GM10248 (cell line): ENCODE measurements at places on chromosomes 2 and 18.

DNA sequence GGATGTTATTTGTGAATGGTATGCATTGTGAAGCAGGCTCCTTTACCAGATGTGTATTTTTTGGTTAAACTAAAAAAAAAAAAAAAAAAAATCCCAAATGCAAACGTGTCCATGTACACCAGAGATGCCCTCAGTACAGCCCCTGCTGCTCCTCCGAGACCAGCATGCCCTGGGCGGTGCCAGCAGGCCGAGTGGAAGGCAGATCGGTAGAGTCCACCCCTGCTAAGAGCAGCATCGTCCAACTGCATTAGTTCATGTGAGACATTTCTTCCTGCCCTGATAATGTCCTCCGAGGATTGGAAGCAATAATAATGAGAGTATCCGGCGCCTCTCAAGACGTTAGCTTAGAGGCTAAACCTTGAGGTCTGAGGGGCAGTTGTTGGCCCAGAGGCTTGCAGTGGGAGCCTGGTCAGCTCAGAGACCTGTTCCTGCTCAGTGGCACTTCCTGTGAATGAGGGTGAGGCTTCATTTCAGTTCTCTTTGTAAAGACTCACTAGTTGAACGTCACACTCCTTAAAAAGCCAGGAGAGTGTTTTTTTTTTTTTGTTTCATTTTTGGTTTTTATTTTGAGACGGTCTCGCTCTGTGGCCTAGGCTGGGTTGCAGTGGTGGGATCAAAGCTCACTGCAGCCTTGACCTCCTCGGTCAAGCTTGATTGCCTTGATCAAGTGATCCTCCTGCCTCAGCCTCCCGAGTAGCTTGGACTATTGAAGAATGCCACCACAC is 5.6 kb downstream of the SLC66A3 start:
- peak; percentile 62 for DNase-seq

DNA sequence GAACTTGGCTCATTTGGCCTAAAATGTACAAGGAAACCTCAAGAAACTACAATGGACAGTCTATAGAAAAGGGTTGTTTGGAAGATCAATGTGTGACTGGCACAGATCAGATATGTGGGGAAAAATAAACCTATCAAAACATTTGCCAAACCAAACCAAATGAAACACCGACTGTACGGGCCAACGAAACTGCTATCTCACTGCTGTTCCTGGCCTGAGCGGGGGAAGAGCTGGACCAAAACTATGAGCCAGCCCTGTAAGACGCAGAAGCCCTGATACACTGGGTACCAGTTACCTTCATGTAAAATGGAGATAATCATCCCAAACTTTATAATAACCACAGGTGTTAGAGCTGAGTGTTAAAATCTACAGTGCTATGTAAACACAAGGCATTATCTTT is 11.7 kb downstream of the CDC42EP3 start:
- DNase-seq, result no peak

DNA sequence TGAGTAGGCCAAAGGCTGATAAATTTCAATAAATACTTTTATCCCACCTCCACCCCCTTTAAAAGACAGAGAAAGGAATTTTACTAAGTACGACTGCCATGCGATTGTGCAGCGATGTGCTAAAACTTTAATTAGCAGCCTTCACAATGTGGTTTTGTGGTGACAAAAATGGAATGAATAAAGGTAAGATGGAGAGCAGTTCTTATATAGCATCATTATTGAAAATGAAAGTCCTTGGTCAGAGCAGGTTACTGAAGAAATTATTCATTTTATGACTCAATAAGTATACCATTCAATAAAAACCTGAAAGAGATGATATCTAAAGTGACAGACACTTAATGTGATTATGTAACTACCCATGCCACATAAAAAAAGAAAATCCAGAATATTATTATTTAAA is 33.2 kb upstream of the MTIF2 start:
- DNase-seq, result peak; percentile 34

- DNase-seq, result no peak
Measured at GRCh38 chr2:166179201-166179600, 51.4 kb upstream of the SCN1A start.

DNA sequence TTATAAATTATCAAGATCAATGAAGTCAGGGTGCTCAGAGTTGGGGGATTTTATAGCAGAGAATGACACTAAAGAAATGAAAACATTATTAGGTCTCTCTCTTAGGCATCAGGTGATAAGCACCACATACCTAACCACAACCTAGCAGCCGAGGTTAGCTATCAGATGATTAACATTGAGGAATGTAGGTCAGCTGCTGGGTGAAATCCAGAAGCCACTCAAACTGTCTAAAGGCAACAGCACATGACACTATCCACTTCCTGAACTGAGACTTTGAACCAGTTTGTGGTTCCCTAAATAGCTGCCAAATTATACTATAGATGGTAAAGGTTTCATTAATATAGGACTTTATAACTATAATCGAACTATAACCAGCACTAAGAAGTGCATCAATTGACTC is 4.7 kb downstream of the EPG5 start:
- no peak for DNase-seq

GRCh38 chr18:31697351-31698298 is 13.2 kb upstream of the B4GALT6 start:
- no peak for DNase-seq

DNA sequence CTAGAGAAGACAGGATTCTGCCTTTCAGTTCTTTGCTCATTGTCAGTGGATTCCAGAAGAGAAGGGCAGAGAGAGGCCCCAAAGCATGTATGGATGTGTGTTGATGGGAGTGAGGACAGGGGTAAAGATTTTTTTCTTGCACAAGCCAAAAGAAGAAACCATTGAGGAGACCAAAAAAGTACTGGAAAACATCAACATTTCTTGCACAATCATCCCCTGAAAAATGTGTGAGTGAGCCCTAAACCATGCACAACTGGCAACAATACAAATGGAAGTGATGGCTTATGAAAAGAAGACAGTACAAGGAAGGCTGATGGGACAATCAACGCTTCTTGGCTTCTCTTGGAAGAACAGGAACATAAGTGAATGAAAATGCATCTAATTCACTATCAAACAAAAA is 5.6 kb upstream of the SMAD7 start:
- no peak for DNase-seq

GRCh38 chr18:2912357-2913299 is 65.8 kb downstream of the EMILIN2 start:
- DNase-seq, result no peak

GRCh38 chr2:15506229-15506819 is 54.8 kb downstream of the NBAS start:
- DNase-seq, result no peak

DNA sequence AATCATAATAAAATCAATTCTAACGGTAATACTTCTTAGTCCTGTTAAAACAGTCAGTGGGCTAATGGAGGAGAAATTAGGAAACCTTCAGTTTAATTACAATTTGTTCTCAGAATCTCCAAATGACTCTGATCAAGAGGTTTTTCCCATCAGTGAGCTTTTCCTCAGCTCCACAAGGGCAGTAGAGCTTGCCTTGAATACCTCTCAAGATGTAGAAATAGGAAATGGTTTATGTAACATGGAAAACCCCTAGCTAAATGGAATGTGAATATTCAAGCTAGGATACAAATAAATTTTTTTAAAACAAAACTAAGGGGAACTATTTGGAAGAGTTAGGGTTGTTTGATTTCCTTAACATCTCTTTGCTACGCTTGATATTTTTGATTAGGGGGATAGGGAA is 87.5 kb downstream of the PLEKHM3 start:
- no peak for DNase-seq

GRCh38 chr18:53850902-53851301 is 373.6 kb downstream of the MBD2 start:
- no peak for DNase-seq

DNA sequence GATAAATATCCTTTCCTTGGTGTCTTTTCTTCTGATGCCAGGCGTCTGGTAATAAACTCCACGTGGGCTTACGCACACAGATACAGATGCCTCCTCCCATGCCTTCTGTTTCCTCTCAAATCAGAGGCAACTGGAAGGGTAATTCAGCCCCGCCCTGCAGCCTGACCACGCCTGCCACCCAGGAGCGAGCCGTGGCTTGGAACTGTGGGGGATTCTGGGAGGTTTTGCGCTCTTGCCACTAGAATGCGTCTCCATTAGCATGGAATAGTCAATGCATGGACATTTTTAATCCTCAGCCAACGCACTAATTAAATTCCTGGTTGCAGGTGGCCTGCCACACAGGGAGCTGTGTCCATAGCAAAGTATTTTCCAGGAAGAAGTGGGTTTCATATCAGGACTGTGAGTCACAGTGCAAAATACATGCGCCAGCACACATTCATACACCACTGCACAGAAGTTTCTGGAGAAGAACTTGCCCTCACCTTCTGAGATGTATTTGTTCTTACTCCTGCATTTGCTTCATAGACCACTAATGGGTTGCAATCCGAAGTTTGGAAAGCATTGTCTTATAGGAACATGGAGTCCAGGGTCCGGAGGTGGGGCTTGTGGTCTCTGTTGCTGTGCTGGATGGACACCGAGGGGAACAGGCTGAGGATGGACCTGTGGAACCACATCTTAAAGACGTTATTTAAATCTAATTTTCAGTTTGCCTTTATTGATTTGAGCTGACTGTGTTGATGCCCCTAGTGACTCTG is 151.4 kb downstream of the LDLRAD4 start:
- DNase-seq, result no peak
